Myocyte (in vitro differentiated cells): ENCODE measurements at places on chromosomes 13 and 19. TPM values are rescaled to one million over a fixed set of nuclear protein-coding genes. Genes with fewer than 3 reads are reported as not detected.

SYDE1 gene
- 40.4 and 53.4 TPM in 2 replicates for total RNA-seq

GRCh38 chr19:18494267-18494607 lies 27.6 kb downstream of the ELL start:
- no peak for DNase-seq

DNA sequence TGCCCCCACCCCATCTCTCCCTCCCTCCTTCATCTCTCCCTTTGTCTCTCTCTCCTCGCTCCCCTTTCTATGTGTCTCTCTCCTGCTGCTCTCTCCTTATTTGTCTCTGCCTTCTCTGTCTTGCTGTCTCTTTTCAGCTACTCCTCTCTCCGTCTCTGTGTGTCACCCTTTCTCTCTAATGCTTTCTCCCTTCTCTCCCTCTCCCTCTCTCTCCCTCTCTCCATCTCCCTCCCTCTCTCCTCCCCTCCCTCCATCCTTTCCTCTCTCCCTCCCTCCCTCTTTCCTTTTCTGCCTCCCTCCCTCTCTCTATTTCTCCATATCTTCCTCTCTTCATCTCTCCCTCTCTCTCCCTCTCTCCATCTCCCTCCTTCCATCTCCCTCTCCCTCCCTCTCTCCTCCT lies 682 bp downstream of the ATP4A start:
- no peak for DNase-seq

DNA sequence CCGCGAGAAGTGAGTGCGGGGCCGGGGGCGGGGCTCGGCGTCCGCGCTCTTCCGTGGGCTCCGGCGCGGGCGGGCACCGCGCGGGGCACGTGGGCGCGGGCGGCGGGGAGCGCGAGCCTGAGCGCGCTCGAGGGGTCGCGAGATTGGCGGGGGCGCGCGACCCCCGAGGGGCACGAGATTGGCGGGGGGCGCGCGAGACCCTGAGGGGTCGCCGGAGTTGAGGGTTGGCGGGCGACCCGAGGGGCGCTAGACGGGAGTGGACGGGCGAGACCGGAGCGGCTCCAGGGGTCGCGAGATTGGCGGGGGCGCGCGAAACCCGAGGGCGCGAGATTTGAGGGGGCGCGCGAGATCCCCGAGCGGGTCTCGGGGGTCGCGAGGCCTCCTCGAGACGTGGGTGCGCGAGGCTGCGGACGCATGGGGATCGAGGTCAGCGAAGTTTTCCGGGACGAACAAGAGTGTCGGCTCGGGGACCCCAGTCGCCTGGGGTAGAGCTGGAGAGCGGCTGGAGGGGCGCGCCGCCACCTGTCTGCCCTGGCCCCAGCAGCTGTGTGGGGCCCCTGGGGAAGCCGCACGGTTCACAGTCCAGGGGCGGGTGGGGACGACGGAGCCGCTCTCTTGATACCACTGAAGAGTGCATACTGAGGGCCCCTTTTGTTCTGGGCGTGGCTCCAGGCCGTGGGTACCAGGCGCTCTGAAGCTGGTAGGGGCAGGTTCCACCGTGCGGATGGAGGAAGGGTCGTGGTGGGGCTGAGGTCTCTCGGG lies 682 bp downstream of the SSBP4 start:
- DNase-seq = peak; percentile 68

DNA sequence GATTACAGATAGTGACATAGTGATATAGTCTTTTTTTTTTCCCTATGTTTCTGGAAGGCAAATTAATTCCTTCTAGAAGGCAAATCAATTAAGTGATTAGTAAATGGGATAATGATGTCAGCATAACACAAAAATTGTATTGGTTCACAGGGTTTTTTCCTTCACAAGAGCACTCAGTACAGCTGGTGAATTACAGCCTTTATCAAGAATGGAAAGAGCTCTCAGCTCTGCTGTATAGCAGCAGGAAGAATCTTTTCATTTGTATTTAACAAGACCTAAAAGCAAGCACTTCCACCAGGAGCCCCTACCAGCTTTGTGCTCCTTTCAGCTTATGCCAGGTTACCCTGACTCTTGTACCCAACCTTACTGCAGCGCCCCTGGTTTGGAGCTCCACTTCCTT lies 90.8 kb downstream of the SERP2 start:
- DNase-seq = no peak

DNA sequence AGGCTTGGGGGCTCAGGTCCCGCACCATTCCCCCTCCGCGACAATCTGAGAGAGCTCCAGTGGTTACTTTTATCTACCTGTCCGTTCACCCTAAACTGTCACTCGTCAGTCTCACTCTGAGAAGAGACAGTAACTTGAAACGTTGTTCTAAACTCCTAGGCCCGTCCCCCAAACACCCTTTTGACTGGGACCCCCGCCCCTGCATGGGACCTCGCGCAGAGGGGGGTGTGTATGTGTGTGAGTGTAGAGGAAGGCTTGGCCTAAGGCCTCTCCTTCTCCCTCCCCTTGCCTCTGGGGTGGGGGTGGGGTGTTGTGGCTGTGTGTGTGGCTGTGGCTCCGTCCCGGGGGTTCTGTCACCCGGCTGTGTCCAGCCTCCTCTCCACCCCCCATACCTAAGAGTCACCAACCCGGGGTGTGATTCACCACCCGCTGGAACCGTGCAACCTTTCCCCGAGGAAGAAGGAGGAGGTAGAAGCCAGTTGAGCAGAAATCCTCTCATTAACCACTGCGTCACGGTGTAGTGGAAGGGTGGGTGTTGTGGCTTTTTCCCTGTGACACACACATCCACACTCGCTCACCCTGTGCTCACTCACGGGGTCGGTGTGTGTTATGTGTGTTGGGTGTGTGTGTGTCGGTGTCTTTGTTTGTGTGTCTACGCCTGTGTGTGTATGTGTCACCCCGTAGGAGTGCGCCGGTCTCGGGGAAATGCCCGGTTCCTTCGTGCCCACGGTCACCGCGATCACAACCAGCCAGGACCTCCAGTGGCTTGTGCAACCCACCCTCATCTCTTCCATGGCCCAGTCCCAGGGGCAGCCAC lies 2.4 kb downstream of the FOSB start:
- DNase-seq = no peak
